ENCODE measurements at places on chromosomes 7 and 10.

DNA sequence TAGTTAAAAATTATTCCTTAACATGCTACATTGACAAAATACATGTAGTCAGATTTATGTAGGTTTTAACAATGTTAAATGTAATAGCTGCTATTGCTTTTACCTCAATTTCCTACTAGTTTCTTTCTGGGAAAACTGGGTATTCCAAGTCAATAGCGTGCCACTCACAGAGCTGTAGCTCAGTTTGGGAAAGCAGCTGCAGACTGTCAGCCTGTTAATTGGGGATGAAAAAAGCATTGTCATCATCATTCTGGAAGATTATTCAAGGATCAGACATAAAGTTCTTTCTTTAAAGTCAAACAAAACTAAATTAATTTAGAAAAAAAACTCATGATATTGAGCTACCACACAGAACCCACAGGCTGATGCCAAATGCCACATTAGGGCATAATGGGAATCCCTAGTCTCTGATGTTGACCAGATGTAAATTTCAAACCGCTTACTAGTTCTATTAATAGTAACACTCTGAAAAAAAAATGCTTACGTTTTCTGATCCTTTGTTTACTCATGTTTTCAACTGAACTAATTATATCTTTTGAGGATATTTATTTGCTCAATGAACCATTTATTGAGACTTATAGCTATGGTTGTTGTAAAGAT, 19.6 kb upstream of the AGMO start:
- DNase-seq, result no peak

- DNase-seq, result no peak
Measured at GRCh38 chr7:118052336-118052735, 131.6 kb upstream of the LSM8 start.

GRCh38 chr7:78489476-78490240, 691.1 kb downstream of the PHTF2 start:
- no peak for DNase-seq

GRCh38 chr7:105426606-105427146, 38.0 kb upstream of the SRPK2 start:
- no peak for DNase-seq

DNA sequence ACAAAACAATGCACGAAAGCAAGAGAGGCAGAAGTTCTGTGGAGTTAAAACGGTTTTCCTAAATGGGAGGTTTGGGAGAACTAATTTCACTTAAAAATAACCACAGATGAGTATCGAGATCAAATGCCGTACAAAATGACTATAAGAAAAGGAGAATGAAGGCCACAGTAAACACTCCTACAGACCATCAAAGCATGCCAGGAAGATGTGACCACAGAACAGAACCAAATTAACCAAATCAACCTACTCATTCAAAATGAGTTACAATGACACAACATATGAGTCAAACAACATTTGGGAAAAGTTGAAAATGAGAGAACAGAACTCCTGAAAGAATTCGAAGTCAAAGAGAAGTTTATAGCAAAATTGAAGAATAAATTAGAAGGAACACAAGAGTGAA, 24.3 kb upstream of the DOCK1 start:
- no peak for DNase-seq

GRCh38 chr7:115068220-115068619, 146.3 kb downstream of the MDFIC start:
- DNase-seq, result no peak

DNA sequence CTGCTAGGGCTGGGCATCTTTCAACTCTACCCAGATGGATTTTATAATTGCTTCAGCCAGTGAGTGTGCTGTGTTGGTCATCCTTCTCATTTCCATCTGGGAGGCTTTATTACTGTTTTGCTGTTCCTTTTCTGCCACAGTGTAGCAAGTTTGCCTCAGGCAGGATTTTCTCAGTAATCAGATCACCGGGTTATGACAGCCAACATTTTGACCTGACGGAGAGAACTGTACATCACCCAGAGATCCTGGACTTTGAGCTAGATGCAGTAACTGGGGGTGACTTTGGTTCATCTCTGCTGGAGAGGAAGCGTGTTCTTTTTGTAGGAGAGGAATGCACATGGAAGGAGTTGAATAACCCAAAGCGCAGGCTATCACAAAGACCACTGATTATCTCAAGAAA, 111.8 kb upstream of the AGR3 start:
- no peak for DNase-seq

- DNase-seq, result no peak
Measured at GRCh38 chr7:140525743-140526142, 46.4 kb upstream of the MKRN1 start.

GRCh38 chr7:74178632-74179031, 4.5 kb downstream of the EIF4H start:
- DNase-seq, result no peak

GRCh38 chr10:104664205-104664604, 23.1 kb downstream of the SORCS3 start:
- no peak for DNase-seq

DNA sequence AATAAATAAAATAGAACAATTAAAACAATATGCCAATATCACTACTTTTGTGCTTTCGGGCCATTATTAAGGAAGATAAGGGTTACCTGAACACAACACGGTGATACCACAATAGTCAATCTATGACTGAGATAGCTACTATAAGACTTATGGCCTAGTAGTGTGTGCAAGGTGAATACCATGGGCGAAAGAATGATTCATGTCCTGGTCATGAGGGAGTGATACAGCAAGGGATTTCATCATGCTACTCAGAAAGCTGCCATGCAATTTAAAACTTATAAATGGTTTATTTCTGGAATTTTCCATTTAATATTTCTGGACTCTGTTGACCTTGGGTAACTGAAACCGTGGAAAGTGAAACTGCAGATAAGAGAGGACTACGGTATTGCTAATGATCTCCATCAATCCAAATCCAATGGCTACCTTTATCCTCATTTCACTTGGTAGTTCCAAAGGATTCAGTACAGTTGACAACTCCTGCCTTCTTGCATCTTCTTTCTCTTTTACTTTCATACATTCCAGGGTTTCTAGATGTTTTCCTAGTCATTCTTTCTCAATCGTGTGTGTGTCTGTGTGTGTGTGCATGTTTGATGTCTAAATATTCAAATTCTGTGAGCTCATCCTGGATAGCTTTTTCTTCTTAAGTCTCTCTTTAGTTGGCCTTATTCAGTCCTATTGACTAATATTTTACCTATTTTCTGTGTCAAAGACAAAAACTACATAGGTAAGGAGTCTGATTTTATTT, 100.5 kb upstream of the MAGI2 start:
- DNase-seq, result no peak

GRCh38 chr7:522071-522950, 2.7 kb upstream of the PDGFA start:
- peak; percentile 83 for DNase-seq

DNA sequence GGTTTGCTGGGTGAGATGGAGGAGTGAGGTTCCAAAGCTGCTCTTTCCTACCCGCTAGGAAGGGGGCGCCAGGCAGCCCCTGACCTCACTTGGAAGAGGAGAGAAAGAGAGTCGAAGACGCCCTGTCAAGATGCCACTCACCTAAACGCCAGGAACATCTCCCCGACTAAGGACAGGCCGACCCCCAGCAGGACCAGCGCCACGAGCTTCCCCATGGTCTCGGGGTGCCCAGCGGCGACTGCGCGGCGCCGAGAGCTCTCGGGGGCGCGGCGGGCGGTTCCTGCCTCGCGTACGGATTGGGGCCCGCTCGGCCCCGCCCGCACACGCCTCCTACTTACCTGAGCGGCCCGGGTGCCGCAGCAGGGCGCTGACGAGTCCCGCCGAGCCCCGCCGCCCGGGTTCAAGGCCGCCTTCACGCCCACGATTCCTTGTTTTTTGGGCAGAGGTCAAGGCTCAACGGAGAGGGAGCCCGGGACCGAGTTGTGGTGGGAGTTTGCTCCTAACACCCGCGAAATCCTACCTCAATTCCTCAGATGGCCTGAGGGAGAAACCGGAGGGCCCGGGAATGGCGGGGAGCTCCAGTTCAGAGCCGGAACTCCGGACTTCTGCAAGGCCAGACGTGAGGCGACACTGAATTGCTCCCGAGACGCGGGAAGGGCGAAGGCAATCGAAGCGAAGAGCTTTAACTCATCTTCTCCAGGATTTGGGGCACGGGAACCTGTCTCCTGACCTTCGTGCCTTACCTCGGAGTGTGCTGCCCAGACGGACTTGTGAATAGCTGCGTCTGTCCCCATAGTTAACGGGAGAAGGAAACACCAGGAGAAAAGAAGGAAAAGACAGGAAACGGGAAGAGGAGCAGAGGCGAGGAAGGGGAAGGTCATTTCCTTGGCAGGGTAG, at the start of gene PON3:
TSS of gene PON3 (minus strand) at position 240 of the 897 bp plus-strand sequence. CDS start at position 215, 25 bp downstream.
- peak; percentile 62 for DNase-seq

DNA sequence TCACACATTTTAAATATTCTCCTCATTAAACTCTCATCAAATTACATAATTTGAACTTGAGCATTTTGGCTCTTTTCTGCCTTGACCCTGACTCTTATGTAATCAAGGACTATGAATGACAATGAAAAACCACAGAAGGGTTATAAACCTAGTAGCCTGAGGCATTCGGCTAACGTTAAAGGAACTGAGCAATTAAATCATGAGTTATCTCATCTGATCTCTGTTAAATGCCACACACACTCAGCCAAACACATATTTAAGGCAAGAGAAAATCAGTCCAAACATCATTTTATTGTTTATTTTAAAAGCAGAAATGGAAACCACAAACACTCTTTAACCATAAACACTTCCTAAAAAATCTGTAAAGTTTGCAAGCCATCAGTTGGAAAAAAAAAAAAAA, 204.3 kb downstream of the DGKI start:
- DNase-seq, result no peak

GRCh38 chr10:126638542-126638941, 32.0 kb downstream of the C10orf90 start:
- no peak for DNase-seq
